ENCODE measurements at places on chromosomes 1 and 21. TPM values are rescaled to one million over a fixed set of nuclear protein-coding genes. Genes with fewer than 3 reads are reported as not detected.

DNA sequence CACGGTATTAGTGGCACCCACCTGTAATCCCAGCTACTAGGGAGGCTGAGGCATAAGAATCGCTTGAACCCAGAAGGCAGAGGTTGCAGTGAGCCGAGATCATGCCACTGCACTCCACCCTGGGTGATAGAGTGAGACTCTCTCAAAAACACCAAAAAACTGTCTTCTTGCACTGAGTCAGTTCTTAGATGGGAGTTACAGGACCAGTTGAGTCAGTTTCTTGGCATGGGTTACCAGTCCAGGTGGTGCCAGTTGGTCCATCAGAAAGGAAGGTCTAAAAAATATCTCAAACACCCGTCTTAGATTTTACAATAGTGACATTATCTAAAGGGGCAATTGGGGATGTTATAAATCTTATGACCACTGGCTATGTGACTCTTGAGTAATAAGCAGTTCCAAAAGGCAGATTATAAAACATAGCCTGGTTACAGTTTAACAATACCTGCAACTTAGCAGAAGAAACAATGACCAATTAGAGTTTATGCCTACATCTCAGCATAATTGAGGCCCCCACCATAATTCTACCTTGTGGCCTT, 206.9 kb upstream of the FGGY start:
- DNase-seq, result no peak

DNA sequence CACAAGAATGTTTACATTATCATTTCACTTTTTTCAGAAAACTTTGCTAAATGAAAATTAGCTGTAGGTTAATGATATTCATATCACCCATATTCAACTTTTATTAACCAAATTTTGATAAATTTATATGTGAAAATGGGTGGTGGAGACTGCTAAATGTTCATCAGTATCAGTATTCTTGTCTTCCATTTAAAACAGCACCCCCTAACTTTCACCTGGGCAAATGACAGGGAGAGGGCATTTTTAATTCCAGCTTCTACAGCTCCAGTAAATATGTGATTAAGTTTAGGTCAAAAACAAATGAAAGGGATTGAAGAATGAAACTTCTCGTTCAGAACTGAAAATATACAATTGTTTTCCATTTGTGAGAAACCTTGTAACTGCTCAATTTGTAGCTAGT, 722.2 kb downstream of the KCNT2 start:
- DNase-seq, result no peak

DNA sequence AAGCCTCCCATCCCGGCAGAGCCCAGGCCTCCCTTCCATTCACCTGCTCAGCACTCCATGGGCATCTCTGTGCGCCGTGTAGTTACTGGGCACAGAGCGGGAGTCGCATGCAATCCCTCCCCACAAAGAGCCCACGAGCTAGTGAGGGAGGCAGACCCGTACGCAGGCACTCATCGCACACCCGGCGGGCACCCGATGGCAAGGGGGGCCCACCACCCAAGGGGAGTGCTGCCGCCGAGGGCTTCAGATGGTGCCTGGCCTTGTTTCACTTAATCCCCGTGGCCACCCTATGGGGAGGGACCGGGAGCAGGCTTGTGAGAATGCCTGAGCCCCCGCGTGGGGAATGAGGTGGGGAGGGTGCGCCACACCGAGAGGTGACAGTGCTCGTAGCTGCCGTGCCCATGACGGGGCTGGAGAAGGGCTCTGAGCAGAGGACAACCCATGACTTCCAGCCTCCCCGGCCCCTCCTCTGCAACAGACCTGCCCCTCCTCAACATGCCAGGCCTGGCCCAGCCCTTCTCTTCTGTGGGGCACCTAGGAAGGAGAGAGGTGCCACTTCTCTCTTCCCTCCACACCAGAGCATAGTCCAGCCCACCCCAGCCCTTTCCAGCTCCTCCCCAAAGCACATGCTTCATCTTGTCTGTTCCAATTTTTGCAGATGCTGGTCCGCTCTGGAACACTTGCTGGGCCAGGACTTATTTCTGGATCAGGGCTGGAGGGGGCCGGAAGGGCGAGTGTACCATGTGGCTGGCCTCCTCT, 30.2 kb upstream of the SELENON start:
- DNase-seq, result no peak

DNA sequence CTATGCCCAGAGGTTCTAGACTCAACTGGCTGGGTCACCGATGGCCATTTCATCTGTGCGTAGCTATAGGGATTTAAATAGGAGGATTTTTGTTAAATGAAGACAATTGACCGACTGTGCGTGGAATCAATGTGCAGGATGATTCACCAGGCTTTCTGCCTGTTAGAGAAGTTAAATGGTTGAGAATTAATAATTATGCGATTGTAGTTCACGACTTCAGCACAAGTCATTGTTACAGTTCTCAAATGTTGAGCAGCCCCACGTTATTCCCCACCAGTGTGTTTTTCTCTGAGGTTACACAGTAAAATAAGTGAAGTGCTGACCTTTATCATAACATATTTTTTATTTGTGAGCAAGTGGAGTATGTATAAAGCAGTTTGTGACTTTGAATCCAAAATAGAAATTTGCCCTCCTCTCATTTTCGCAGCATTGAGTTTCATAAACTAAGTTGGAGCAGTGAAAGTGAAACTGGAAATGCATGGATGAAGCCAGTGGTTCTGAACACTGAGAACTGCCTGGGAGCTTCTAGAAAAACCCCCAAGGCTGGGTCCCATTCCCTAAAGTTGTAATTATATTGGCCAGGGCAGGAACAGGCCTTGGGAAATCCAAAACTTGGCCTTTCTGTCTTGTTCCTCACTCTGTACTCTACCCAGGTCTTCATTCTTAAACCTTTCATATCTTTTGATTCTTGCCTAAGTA, 102.6 kb downstream of the GALNT2 start:
- no peak for DNase-seq

- DNase-seq, result no peak
Observed at GRCh38 chr1:15942661-15943327, 33.1 kb downstream of the ZBTB17 start.

DNA sequence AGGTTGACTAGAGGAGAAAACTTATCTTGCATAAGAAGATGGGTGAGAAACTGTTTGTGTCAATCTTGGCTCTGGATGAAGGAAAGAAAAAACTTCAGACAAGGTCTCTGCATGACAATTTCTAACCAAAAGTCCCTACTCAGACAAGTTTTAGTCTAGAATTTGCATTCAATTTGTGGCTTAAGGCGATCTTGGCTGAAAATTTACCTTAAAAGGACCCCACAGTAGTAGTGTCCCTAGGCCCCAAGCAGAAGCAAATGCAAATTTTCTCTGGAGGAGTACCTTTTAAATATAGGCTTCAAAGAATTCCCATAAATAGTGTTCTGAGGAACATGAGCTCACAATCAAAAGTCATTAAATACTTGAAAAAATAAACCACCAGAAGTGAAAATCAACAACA, 17.6 kb upstream of the TMEM125 start:
- no peak for DNase-seq

- no peak for DNase-seq
Observed at GRCh38 chr1:1089731-1090423, 15.8 kb upstream of the RNF223 start.

DNA sequence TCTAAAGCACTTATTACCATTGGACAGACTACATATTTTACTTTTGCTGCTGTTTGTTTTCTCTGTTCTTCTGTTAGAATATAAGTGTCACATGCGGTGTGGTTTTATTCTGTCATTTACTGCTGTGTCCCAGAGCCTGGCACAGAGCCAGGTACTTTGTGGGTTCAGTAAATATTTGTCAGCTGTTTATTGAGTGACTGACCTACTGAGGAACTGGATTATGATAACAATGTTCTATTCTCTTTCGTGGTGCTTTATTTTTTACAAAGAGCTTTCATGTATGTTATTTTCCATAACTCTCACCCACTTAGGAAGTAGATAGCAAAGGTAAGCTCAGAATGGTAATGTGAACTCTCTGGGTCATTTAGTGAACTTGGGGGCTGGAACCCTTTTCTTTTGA, 118.8 kb downstream of the RWDD3 start:
- DNase-seq, result no peak

- no peak for DNase-seq
Observed at GRCh38 chr1:210413951-210414350, 85.2 kb downstream of the HHAT start.

GRCh38 chr1:203091761-203092330, 6.0 kb upstream of the MYOG start:
- DNase-seq, result no peak

DNA sequence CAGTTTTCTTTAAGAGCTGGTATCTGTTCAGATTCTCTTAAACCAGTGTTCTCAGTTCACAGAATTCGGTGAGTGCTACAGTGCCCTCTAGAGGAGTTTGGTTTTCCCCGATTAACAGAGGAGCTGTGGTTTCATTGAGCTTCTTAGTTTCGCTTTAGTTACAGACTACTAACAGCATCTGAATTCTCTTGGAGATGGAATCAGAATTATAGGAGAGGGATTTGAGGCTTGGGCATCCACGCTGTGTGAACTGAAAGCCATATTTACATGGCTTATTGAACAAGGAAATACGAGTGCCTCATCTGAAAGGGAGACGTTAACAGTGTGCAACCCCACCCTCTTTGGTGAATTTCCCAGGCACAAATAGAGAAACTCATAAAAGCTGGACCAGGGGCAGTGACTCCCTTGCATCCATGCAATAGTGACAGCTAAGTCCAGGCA, 202.0 kb downstream of the USH2A start:
- DNase-seq, result no peak

The LEFTY1 gene
- 0.55 TPM for total RNA-seq

The CROCC gene
- 91.7 TPM for total RNA-seq

The S100A12 gene
- total RNA-seq, result not detected

The LINGO4 gene
- total RNA-seq, result 0.52 TPM
